ENCODE measurements at places on chromosomes 3 and 15.

DNA sequence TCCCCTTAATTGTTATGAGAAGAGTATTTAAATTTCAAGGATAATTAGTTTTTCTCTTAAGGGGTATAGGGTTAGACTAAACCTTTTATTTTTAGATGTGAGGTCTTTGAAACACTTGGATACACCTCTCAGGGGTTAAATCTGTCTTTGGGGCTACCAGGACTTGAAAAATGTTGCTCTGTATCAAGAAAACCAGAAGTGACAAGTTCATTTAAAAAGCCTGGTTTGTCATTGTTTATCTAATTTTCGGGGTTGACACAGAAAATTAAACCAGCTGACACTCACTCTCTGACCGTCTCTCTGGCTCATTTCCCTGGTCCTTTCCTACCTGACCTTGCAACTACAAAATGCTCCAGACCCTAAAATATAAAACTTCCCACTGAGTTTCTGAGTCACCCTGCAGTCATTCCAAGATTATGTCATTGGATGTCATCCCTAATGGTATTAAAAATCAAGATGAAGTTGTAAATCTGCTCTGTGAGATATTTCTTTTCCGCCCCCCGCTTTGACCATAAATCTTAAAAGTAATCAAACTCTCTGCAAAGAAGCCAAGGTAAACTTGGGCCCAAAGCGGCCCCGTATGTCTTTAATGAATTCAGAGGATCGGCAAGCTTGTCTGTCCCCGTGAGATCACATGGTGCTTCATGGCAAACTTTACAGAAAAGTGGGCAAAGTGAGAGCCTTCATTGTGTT, 32.9 kb upstream of the SKOR1 start:
- DNase-seq = no peak

DNA sequence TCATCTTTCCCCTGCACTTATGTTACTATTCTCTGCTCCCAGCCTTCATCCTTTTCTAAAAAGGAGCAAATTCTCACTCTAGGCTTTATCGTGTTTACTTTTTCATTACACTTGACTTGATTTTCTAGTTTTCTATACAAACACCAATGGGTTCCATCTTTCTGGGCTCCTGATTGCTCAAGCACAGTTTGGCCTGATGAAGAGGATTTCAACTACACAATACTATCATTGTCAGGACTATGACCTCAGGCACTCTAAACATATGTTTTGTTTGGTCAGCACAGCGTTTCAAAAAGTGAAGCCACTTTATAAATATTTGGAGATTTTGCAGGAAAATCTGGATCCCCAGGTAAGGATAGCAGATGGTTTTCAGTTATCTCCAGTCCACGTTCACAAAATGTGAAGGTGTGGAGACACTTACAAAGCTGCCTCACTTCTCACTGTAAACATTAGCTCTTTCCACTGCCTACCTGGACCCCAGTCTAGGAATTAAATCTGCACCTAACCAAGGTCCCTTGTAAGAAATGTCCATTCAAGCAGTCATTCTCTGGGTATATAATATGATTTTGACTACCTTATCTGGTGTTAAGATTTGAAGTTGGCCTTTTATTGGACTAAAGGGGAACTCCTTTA, 86.2 kb downstream of the TGFBR2 start:
- DNase-seq = no peak

DNA sequence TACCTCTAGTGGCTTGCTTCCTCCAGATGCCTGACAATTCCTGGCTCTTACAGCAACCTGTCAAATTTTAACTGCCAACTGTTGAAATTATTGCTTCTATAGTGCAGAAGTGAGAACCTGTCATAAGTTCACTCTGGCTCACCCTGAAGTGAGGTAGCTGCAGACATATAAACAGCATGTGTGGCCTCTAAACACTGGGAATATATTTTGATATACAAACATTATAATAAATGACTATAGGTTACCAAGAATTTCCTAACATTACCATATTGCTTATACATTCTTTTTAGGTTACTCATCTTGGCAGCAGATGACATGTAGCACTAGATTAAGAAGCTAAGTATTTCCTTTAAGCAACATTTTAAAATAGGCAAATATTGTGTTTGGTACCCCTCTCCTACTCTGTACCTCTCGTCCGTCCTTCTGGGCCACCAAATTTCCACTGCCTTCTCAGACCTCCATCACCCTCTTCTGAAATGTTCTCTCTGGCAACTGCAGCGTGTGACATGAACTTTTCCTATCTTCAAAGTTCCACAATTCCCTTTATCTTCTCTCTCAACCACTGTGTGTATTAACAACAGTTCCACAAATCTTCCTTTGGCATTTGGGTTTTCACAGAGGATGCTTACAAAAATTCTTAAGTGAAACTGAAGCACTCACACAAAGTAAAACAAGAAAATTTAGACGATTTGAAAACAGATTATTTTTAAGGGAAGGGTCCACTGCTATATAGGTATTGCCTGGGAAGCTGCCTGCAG, 15.3 kb upstream of the XXYLT1 start:
- no peak for DNase-seq

DNA sequence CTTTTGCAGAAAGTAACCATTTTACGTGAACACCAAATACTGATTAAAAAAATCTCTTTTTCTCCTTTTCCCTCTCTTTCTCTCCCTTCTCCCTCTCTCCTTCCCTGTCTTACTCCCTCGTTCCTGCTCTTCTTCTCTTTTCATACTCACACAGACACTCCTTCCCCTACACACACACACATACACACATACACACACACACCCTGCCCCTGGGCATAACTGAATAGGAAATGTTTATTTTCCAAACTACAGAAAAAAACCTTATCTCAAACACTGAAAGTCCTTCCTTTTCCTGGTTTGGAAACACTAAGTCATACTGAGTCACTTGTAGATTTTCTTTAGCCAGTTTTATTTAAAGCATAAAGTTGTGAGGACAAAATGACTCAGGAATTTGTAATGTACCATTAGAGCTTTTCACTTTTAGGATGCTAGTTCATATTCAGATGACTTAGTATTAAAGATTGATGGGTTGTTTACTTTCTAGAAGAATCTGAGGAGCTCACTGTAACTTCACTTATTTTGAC, 62.4 kb downstream of the MBNL1 start:
- no peak for DNase-seq

- no peak for DNase-seq
These were observed 24.3 kb downstream of the PLEKHO2 start for GRCh38 chr15:64865998-64866520.

- DNase-seq = no peak
These were observed 47.5 kb upstream of the SSR3 start for GRCh38 chr3:156602424-156602823.

DNA sequence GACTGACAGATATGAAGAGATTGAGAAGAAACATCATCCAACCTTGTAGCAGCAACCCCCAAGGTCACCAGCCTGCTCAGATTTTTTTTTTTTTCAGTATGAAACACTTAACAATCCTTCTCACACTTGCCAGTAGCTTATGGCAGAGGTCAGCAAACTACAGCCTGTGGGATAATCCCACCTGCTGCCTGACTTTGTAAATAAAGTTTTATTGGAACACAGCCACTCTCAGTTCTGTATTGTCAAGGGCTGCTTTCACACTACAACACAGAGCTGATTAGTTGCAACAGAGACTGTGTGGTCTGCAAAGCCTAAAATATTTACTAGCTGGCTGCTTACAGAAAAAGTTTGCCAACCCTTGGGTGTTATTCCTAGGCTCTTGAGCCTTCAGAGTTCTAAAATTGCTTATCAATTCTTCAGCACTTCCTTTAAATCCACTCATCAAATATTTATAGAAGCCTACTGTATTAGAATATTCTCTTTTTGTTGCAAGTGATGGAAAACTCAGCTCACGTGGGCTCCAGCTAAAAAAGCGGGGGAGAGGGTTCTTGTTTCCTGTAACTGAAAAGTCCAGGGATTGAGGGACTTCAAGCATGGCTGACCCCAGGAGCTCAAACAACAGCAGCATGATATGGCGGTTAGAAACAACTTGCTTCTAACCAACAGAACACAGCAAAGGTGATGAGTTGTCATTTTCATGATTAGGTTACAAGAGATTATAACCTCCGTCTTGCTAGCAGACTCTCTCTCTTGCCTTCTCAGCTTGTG, 246.1 kb downstream of the SHQ1 start:
- DNase-seq = no peak

DNA sequence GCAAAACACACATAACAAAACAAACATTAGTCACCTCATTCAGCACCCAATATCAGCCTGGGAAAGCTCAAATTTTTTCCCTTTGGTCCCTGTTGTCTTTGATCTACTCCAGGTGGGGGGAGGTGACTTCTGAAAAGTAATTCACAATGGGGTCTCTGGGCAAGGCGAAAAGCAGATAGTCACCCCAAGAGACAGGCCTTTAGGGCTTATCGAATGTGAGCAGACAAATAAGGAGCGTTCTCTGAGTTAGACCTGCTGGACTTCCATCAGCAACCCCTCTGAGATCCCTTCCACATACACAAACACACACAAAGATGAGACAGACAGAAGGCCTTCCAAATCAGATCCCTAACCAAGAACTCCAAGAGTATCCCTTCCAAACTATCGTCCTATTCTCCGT, 171.0 kb upstream of the SMAD3 start:
- no peak for DNase-seq

- no peak for DNase-seq
These were observed 350.8 kb upstream of the ZNF385D start for GRCh38 chr3:22101811-22102210.

GRCh38 chr3:53199834-53200233, 38.8 kb downstream of the PRKCD start:
- DNase-seq = no peak

- DNase-seq = peak; percentile 14
These were observed 24.3 kb upstream of the IMPDH2 start for GRCh38 chr3:49053543-49053942.

- DNase-seq = no peak
These were observed 211.4 kb upstream of the ZNF385D start for GRCh38 chr3:21962456-21962855.

DNA sequence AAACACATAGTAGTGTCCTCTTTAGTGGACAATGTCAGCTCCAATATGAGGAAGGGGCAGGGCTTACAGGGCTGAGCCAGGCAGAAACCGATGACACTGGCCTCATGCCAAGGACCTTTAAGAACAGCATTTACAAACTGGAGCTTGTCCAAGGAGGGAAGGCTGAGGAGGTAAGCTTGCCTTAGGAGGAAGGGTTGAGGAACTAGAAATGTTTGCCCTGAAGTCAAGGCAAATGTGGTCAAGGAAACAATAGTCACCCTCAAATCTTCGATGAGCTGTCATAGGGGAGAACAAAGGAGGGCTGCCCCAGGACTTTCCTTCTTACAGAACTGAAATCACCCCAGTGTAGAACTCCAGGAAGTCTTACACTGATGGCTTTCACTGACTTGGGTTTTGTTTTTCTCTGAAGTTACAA, 136.4 kb downstream of the LIPC start:
- peak; percentile 42 for DNase-seq

DNA sequence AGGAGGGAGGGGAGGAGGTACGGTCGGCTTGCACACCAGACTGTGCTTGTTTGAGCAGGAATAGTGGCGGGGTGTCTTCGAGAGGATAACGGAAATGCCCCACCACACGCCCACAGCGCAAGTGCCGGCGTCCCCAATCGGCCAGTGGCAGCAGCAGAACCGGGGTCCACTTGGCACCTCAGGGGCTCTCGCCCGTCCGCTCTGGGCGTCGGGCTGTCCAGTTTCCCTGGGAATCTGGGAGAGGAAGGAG, 53.7 kb downstream of the CCDC54 start:
- peak; percentile 12 for DNase-seq

Measured in HL-60 (cell line).